ENCODE measurements at places on chromosomes 6 and 20.

DNA sequence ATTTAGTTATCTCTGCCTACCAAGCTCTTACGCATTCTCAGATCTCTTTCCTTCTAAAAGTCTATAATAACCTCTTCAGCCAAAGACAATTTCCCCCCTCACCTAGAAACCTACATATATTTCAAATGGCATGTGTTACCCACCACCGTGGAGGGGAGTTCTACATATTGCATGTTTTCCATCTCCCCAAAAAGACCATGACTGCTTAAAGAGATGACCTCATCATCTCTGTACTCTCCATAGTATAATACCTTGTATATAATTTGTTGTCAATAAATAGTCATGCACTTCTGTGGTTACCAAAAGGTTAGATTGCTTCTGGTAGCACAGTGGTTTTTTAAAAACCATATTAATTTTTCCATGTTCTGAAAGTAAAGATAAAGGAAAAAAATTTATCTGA lies 148.4 kb downstream of the TBX18 start:
- DNase-seq, result no peak

DNA sequence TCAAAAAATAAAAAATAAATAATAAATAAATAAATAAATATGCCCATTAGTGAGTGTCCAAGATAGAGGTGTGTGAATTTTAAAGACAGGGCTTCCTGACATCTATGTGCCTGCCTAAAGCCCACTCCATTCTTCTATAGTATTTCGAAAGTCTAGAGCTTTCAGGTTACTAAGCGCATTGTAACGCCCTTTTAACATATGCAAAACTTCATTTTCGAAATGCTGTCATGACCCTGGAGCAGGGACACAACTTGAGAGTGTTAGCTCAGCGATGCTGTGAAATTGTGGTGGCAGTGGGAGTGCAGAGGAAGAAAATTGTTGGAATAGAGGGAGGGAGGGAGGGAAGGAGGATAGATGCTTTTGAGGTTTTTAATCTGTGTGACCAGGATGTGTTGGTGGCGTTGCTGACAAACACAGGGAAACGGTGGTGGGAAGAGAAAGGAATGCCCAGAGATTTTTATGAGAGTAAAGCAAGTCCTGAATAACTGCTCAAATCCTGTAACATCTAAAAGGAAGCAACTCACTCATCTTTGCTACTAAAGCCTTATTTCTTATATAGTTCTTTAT lies 169.3 kb downstream of the ARID1B start:
- DNase-seq, result no peak

- DNase-seq, result no peak
Measured at GRCh38 chr6:166515072-166515810, 71.2 kb downstream of the RAMACL start.

- no peak for DNase-seq
Measured at GRCh38 chr20:39245685-39246311, 283.7 kb downstream of the DHX35 start.

DNA sequence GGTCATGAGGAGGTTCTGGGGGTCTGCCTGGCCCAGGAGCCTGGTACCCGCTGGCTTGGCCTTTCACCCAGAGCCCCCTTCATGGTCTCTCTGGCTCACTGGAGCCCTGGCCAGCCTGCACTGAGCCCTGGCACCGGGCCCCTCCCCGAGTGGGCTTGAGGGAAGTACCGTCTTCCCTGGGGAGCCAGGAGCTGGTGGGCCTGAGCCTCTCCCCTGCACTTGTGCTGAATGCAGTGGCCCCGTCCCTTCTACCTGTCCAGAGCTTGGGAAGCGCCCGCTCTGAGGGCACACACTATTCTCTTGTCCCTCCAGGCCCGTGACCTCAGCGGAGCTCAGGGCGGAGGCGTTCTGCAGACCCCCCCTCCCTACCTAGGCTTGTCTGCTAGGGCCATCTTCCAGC lies 62.2 kb downstream of the TCP11 start:
- DNase-seq, result no peak

DNA sequence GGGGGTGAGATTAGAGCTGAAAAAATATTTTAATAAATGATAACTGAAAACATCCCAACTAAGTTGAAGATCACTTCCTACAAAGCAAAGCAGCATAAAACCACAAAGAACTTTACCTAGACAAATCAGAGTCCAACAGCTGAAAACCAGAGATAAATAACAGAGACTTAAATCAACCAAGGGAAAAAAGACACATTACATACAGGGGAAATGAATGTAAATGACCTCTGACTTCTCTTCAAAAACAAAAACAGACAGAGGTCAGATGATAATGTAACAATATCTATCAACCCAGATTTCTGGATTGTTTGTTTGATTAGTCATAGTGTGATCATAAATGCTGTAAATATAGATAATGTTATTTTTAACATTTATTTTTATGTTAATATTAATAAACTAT lies 782.8 kb downstream of the TFAP2A start:
- DNase-seq, result no peak

DNA sequence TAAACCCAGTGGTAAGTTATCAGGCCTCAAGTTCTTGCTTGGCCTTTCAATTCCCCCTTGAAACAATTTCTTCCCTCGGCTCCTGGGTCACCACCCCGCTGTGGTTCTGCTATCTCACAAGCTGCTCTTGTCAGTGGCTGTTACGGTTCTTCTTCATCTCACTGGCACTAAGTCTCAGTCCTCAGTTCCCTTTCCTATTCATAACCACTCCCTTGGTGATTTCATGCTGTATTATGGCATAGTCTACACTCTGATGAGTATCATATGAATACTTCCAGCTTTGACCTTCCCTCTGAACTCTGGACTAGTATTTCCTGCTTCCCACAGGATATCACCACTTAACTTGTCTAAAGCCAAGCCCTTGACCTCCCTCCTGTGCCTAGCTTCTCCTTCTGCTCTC lies 7.9 kb downstream of the TAAR1 start:
- DNase-seq, result no peak

- no peak for DNase-seq
Measured at GRCh38 chr20:61853073-61854005, 212.3 kb downstream of the TAF4 start.

DNA sequence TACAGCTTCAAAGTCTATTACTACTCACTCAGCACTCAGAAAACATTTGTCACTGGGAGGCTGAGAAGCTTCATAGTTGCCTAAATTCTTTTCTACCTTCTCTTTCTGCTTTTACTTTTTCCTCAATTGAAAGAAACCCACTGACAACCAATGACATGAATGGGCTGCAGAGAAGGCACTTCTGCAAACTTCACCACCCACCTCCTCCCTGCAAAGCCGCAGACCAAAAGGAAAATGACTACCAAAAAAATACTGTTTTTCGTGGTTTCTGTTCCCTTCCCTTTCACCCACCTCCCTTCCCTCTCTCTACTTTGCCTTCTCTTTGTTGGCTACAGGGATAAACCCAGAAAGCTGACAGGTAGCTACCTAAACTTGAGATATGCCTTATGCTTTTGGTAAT lies 3.2 kb downstream of the GNAS-AS1 start:
- no peak for DNase-seq

DNA sequence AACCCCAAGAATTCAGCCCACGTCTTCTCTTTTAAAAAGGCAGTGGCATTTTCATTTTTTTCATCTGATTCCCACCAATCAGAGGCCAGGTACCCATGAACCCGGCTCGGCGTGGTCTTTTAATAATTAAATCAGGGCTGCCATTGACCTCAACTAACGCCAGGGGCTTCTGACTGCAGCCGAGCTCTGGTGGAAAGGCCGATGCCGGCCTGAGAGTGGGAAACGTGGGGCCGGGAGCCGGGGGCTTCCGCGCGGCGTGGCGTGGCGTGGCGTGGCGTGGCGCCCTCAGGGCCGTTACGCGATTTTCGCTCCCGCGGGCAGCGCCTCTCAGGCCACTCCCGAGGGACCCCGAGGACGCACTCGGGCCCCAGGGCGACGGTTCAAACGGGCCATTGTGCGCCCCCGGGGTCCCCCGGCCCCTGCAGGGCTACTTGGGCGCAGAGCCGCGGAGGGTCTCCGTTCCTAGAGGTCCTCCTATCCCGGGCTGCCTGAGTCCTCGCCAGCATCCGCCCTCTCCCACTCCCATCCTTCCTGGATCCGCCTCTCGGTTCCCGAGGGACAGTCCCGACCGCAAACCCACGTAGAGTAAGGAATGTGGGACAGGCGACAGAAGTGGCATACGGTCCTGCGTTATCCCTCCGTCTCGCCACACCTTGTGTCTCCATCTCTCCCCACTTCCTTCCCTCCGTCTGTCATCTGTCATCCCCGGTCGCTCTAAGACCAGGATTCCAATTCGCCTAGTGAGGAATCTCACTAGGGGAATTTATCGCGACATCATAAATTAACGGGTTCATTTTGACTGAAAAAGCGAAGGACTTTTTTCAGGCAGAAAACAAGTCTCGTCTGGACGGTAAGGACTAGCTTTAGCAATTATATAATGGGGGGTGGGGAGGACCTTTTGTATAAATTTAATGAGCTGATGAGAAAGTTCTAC lies 876 bp upstream of the TBPL1 start:
- DNase-seq, result peak; percentile 84

GRCh38 chr6:166168616-166169548 lies 1.2 kb upstream of the TBXT start:
- no peak for DNase-seq

- no peak for DNase-seq
Measured at GRCh38 chr6:5302220-5302946, 41.1 kb downstream of the FARS2 start.

GRCh38 chr6:109091314-109092024 lies 3.2 kb downstream of the SESN1 start:
- DNase-seq, result no peak

- DNase-seq, result no peak
Measured at GRCh38 chr6:126682440-126682839, 342.5 kb downstream of the CENPW start.

DNA sequence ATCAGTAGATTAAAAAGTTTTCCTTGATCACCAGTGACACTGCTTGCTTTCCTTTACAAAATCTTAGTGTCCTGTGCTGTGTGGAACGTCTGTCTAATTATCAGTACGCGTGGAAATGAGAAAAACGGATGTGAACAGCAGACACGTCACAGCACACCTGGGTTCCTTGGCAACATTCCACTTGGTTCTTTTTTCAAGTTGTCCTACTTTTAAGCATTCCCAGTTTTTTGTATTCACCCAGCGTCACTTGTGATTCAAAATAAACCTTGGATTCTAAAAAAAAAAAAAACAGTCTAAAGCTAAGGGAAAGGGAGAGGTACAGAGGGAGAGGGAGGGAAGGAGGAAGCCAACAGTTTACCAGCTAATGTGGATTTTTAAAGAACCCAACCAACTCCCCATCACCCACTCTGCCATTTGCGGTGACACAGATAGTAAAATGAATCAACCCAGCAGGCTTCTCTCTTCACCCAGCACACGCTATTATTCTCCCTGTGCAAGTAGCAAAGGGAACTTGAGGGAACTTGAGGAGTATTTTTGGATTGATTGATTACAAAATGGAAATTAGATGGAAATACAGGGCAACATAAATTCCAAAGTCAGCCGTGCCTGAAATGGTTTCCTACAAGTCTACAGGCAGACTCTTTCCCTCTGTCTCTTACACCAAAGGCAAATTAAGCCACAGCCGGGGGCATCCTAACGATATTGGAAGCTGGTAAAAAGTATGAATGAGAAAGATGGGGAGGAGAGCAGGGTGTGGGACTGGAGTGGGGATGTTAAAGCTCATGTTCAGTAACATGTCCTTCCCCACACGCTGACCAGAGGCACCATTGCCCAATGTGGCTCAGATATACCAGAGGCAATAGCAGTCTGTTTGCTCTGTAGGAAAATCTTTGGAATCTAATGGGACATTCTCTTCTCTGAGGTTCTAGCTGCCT lies 129.8 kb downstream of the SASH1 start:
- DNase-seq, result no peak

DNA sequence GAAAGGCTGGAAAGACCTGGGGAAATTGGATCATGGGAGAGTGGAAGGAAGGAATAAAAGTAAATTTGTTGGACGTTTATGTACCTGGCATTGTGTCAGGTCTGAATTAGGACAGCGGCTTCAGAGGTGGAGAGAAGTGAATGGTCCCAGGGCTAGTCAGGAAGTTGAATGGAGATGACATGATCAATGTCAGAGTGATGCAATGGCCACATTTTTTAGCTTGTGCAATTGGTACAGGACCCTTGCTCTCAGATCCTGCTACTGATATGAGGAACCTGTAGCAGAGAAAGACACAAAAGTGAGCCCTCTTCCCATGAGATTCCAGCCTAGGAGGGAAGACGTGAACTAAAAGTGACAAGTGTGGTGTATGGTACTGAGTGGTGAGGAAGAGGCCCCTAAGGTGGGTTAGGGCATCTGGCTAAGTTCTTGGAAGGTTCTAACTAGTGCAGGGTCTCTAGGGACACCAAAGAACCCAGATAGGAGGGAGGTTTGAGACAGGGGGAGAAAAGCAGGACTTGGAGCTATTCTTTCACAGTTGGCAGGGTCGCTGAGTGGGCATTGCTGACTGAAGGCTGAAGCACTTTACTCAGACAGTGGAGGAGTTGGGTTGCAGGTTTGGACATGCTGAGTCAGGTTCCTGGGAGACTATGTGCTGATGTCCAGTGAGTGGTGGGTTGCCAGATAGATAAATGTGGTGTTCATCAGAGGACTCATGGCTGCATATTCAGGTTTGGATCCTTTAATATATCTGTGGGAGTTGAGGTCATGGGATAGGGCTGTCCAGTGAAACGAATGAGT lies 266.1 kb upstream of the RNF24 start:
- DNase-seq, result no peak

DNA sequence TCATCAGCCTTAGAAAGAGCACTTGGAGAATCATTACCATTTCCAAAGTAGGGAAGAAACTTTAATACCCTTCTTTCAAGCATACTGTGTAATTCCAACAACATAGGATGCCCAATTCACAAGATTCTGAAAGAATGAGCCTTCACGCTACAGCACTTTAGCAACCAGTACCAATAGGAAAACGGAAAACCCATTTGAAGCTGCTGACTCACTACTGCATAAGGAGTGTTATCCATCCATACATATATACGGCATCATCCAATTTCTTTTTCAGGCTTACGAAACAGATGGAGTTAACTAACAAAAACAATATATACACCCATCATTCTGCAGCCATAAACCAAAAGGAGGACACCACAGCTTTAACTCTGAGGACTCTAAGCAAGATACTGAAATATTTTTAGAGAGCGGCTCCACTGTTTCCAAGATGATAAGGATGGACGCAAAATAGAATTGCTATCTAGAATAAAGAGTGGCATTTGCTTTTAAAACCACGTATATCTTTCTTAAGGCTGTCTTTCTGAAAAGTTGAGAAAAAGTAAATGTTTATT lies 24.9 kb downstream of the FYN start:
- DNase-seq, result no peak

GRCh38 chr6:46751658-46752057 lies 4.9 kb downstream of the ANKRD66 start:
- no peak for DNase-seq

- no peak for DNase-seq
Measured at GRCh38 chr6:106732376-106732940, 103.1 kb downstream of the QRSL1 start.

DNA sequence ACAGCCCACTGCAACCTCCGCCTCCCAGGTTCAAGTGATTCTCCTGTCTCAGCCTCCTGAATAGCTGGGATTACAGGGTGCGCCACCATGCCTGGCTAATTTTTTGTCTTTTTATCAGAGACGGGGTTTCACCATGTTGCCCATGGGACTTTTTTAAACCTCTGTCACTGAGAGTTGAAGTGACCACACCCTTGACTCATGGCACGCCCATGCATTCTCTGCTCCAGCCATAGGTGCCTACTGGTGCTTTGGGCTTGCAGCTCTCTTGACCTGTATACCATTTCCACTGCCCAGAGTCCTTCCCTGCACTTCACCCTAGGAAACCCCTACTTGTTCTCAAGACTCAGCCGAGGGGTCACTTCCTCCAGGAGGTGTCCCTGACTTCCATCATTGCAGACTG lies 2.4 kb upstream of the SCRT2 start:
- no peak for DNase-seq

- no peak for DNase-seq
Measured at GRCh38 chr6:168804331-168804730, 363.3 kb downstream of the SMOC2 start.

GRCh38 chr6:8207869-8208191 lies 105.5 kb upstream of the EEF1E1 start:
- DNase-seq, result no peak
